ENCODE measurements at places on chromosomes 1 and 21.

DNA sequence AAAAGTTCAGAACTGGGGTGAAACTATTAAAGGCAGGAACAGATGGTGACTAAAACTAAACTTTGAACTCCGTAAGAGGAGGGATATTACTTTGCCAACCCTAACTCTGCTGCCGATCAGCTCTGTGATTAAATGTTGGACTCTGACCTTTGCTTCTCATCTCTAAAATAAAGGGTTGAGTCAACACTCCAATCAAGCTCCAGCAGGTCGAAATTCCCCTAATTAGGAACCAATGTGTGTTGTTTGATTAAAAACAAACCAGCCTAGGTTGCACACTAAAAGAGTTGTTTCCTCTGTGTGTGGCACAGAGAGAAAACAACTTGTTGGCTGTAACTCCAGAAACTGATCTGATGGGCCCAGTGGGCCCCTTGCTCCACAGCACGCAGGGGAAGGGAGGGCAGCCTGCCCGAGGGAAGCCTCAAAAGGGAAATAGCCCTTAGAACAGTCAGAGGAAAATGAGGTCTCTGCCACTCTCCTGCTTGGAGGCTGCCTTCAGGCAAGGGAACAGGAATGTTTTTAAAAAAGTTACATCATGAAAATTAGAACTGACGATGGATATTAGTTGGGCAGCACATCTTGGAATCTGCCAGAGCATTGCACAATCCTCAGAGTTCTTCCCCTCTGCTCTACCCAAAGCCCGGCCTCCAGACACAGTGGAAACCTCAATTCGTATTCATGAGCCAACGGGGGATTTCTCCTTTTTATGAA is 69.3 kb downstream of the KCTD3 start:
- no peak for DNase-seq

GRCh38 chr1:201268604-201269151 is 14.6 kb upstream of the PKP1 start:
- no peak for DNase-seq

DNA sequence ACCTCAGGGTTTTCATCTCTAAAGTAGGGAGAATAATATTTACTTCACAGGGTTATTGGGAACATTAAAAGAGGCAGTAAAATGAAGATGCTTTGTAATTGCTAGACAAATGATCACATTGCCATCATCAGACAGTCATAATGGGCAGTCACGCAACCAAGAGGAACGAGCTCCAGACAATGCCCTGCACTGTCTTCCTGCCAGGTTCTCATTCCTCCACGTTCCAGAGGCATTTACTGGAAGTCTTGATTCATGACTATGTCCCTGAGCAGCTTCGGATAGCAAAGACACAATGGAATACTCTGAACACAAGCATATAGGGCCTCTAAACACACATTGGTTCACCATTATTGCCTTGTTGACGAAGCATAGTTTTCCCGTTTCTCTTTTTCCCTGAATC is 389.7 kb downstream of the NTNG1 start:
- DNase-seq, result no peak

DNA sequence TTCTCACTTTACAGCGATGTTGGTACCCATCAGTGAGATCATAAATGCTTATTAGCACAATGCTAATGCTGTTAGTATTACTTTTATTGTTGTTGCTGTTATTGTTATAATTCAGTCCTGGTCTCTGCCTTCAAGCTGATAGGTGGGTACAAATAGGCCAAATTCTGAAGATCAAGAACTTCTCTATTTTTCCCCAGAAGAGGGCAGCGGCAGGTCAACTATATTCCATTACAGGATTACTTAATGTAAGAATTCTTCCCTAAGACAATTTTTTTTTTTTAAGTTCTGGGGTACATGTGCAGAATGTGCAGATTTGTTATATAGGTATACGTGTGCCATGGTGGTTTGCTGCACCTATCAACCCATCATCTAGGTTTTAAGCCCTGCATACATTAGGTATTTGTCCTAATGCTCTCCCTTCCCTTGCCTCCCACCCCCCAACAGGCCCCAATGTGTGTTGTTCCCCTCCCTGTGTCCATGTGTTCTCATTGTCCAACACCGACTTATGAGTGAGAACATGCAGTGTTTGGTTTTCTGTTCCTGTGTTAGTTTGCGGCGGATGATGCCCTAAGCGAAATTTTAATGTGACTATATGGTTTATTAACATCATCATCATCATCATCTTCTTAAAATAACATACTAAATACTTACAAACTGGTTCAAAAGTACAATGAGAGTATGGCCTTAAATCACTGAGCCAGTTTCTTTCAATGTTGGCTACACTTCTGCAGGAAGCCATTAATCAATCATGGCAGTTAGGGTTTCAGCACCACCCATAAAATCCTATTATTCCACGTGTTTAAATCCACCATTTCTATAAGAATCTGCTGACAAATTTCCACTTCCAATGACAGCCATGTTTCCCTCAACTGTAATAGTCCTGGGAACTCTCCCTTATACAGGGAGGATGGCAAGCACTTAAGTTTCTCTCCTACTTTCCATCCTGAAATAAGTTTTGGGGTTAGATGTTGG is 19.2 kb downstream of the SLC19A2 start:
- no peak for DNase-seq

- DNase-seq, result no peak
These were observed 18.5 kb downstream of the RIIAD1 start for GRCh38 chr1:151739590-151740355.

GRCh38 chr1:52534928-52535764 is 17.7 kb downstream of the TUT4 start:
- no peak for DNase-seq

DNA sequence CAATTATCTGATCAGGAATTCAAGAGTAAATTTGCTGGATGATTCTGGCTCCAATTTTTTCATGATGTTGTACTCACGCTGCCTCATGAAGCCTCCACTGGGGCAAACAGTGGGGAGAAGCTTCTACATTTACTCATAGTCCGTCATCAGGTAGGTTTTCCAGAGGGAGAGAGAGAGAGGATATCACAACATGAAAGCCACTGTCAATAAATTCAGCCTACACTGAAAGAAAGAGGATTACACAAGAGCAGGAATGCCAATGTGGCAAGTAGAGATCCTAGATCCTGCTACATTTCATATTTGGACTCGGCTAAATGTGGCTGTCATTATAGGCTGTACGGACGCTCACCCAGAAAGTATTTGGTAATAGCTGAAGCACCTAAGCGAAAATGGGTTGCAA is 819.9 kb downstream of the BRINP3 start:
- no peak for DNase-seq

- no peak for DNase-seq
These were observed 325.2 kb downstream of the PLPP3 start for GRCh38 chr1:56254130-56254529.

DNA sequence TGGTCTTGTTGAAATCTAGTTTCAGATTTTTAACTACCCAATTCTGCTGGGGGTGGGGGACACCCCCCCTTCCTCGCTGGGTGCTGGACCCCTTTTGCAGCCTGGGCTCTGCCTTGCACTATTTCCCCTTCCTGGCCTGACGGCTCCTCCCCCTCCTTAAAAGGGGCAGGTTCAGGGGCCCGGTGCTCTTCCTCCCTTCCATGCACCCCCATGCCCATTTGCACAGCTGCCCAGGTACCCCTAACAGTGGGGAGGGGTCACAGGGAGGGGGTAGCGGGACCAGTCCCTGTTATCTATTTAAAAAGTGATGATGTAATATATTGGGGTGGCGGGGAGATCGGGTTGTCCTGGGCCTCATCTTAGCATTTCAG is 15.3 kb downstream of the ZBTB7B start:
- DNase-seq, result no peak

GRCh38 chr1:42657201-42657600 is 1.0 kb upstream of the PPIH start:
- DNase-seq, result no peak

DNA sequence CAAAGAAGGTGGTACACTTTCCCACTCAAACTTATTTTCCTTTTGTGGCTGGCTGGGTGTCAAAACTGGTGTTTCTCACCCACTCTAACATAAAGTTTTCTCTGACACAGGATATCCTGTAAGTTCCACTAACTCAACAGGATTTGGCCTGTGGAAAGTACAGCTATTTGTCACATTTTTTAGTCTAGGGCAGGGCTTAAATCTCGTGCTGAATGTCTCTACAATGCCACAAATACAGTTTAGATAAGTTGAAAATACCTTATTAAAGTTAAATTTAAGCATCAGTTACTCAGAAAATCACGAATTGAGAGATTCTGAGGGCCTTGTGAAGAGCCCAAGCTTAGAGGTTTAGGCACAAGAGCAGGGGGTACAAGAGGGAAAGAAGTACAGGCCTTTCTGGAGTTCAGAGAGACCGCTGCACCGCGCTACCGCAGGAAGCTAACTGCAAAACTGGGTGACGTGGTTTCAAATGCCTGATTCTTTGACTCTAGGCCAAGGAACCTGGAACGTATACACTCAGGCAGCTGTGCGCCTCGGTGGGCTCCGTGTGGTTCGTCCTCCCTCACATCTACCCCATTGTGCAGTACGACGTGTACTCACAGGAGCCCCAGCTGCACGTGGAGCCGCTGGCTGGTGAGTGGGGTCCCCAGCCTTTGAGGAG is 23.4 kb upstream of the PWP2 start:
- peak; percentile 62 for DNase-seq

DNA sequence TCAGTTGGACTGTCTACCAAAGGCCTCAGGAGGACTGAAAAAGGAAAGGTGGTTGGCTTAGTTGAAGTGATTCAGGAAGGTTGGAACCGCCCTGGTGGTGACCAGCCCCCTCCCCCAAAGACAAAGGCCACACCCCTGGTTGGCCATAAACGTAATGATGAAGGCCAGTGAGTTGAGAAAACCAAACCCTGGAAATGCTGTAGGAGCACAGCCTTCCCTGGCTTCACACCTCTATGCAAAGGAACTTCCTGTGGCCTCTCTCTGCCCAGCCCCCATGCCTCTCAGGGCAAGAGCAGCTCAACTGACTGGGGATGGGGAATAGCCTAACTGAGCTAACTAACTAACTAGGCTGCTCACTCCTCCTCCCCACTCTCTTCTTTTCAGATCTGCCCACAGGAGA is 90.4 kb downstream of the NPHP4 start:
- DNase-seq, result no peak

- DNase-seq, result no peak
These were observed 269.9 kb downstream of the HLX start for GRCh38 chr1:221149111-221149510.

GRCh38 chr1:93828367-93828755 is 50.6 kb downstream of the DNTTIP2 start:
- no peak for DNase-seq

GRCh38 chr21:45279446-45280177 is 8.1 kb downstream of the POFUT2 start:
- peak; percentile 9 for DNase-seq

DNA sequence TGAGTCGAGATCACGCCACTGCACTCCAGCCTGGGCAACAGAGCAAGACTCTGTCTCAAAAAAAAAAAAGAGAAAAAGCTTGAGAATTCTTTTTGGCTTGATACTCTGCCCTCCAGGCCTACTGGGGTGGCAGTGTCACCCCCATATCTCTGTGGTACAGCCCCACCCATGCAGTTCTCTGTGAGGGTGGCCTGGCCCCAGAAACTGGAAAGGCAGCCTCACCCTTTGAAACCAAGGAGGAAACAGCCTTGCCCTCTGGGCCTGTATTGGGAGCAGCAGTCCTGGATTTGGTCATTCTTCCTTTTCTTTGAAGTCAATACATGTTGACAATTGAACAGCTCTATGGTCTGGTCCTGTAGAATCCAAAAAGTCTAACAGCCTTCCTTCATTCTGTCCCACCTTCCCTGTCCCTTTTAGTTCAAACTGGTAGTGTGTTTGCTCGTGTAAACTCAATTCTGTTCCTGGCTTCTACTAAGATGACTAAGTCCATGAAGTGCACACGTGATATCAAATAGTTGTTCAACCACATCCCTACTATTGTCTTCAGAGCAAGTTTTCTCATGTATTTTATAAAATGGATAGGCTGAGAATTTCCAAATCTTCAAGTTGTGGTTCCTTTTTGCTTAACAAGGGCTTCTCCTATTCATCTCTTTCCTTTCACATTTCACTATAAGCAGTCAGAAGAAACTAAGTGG is 13.2 kb downstream of the ST7L start:
- no peak for DNase-seq

GRCh38 chr1:113517983-113518382 is 127.7 kb downstream of the MAGI3 start:
- DNase-seq, result no peak

DNA sequence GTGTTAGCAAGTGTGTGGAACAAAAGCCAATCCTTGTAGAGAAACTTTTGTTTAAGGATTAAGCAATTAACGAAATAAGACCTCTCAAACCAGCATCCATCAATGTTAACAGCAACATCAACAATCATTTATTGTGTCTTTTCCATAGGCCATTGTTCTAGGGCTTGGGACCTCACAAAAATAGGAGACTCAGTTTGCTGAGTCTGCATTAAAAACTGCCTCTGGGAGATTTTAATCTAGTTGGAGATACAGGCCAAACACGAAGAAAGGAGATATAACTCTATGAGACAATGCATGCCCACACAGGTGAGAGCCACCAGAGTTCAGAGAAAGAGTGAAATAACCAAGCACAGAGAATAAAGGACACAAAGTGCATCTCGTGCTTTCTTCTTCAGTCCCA is 14.4 kb upstream of the SELP start:
- DNase-seq, result no peak

- DNase-seq, result peak; percentile 82
These were observed 20.7 kb downstream of the SH3BP5L start for GRCh38 chr1:248804771-248805681.

GRCh38 chr21:31397939-31398338 is 53.9 kb upstream of the TIAM1 start:
- DNase-seq, result no peak

- DNase-seq, result no peak
These were observed 10.9 kb downstream of the LSS start for GRCh38 chr21:46217511-46218196.

GRCh38 chr1:33094971-33095604 is 14.1 kb downstream of the AZIN2 start:
- DNase-seq, result peak; percentile 34

- DNase-seq, result no peak
These were observed 74.4 kb downstream of the LHX9 start for GRCh38 chr1:197991594-197991993.

DNA sequence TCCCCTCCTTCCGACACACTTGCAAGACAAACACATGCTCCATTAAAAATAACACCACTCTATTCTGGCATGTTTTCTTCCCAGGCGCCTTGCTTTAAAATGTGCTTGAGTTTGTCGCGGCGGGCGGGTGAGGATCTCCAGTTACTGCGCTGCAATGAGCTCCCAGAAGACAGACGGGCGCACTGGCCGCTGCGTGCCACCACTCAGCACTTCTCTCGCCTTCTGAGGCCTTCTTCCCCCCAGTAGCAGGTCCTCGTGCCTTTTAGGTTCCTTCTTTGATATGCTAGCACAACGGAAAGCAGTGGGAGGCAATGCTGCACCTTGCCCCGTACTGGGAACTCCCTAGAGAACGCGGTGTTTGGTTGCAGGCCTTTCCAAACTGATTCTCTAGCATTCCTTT is 279.5 kb upstream of the NR5A2 start:
- DNase-seq, result no peak

All from Peyer's patch (tissue), 4 donors.